ENCODE measurements at places on chromosomes 7 and 10. TPM values are rescaled to one million over a fixed set of nuclear protein-coding genes. Genes with fewer than 3 reads are reported as not detected.

Gene PIK3CG
- total RNA-seq = 0.73 TPM

Gene CALY
- 0.45 TPM for total RNA-seq

Gene VPS26A
- 15.1 TPM for total RNA-seq

Gene AASS
- 84.2 TPM for total RNA-seq

Gene GIMAP1
- total RNA-seq = 1.4 TPM

Gene NHLRC2
- total RNA-seq = 22.4 TPM

Gene CNNM1
- total RNA-seq = 0.08 TPM

Gene PNLIPRP1
- total RNA-seq = 2.5 TPM

Gene GLUD1
- 524 TPM for total RNA-seq

Gene TUBB8
- total RNA-seq = not detected

Gene NEUROG3
- total RNA-seq = not detected

Gene FKBP14
- total RNA-seq = 4.9 TPM

Gene STEAP1
- total RNA-seq = 5.5 TPM

Gene PLEKHS1
- not detected for total RNA-seq

Gene EPHB6
- 5.1 TPM for total RNA-seq

Gene PTPRE
- total RNA-seq = 1.6 TPM

Gene GBX1
- total RNA-seq = not detected

Gene ZNF735
- not detected for total RNA-seq

Gene CABCOCO1
- not detected for total RNA-seq

Gene WIPF3
- total RNA-seq = 0.73 TPM

Gene SPDYE9
- total RNA-seq = not detected

All from left lobe of liver (tissue), 2 donors.